ENCODE measurements at places on chromosomes 6 and 20.
A peak's percentile ranks its signal among the peaks of the same experiment; 100 is the strongest.

DNA sequence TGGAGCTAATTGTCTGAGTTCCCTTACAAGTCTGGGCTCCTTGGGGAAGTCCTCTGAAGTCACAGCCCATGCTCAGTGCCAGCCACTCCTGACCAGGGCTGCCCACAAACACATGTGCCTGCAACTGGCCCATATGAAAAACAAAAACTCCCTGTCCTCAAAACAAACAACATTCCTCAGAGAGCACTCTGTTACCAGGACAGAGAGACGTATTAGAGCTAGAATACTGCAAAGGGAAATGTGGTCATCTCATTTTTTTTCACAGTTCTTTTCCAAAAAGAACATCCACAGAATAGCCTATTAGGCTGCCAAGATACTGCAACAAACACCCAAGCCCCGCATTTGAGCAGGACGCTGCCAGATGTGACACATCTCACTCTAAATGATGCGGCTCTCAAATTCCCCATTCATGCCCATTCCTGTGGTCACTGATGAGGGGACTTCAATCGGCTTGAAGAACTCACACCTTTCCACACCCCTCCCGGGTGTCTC, 71.1 kb downstream of the SLC22A23 start:
- DNase-seq: peak; percentile 77

DNA sequence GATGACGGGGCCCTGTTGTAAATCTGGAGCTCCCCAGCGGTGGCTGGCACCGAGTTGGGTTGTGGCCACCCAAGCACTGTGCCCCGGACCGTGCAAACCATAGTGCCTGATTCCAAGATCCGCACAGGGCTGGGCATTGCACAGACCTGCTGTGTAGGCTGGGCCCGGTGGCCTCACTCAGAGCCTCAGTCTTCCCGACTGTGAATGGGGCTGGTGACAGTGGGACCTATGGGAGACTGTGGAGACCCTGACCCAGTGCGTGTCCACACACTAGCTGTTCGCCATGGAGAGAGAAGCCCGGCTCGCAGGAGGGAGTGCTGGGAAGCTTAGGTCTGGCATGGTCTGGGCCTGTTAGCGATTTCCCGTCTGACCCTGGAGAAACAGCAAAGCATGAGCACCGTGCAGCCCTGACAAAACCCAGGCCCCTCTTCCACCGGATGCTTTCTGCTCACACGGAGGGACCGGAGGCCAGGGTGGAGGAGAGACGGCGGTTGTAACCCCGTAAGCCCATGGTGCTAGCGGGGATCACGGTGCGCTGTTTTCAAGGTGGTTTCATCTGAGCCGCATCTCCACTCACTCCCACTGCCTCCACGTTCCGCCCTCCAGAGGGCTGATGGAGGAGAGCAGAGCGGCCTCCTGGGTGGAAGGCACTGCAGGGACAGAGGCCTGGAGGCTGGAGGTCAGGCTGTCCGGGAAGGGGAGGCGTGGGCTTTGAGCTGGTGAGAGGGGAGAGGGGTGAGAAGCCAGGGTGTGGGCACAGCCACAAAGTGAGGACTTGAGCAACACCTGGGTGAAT, 52.2 kb downstream of the SRC start:
- DNase-seq: no peak

DNA sequence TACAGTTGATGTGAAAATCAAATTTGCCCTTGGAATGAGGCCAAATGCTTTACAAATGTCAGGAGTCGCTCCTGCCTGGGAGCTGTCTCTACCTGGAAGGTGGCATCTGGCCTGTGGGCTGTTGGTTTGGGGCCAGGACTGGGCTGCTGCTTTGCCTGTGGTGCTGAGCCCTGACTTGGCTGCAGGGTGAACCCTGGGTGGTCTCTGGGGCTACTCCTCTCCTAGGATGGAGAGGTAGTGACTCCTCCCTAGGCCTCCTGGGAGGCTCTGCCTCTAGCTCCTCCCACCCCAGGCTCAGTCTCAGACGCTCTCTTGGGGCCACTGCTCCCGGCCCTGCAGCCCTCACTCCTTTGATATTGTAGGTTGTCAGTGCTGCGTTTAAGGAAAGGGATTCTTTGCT, 47.5 kb downstream of the EFCAB8 start:
- DNase-seq: no peak

DNA sequence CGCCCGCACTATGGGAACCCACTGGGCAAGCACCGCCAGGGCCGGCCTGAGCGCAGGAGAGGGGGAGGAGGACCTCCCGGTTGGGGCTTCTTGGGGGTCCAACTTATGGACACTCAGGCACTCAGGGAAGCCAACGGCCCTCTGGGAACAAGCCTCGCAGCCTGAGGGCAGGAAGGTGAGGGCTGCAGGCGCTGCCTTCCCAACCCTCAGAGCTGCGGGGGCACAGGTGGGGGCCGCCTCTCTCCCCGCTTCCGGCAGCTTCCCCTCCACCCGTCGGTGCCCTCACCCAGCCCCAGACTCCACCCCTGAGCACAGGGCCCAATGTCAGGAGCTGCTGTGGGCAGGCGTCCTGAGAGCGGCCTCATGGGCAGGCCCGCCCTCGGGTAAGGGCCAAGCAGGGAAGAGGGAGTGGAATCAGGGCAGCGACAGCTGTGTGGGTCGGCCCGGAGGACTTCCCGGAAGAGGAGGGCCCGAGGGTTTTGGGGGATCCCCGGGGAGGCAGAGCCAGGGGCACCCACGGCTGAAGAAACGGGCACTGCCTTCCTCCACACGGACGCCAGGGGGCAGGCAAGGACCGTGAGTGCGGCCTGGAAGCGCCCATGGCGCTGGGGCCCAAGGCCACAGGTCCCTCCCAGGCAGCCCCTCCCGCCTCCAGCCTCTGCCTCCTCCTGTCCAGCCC, 488 bp upstream of the PTK6 start:
- DNase-seq: peak; percentile 97

- no peak for DNase-seq
Measured at GRCh38 chr6:108793516-108794251, 54.5 kb upstream of the ARMC2 start.

GRCh38 chr6:148521586-148521985, 178.9 kb downstream of the SASH1 start:
- DNase-seq: no peak

DNA sequence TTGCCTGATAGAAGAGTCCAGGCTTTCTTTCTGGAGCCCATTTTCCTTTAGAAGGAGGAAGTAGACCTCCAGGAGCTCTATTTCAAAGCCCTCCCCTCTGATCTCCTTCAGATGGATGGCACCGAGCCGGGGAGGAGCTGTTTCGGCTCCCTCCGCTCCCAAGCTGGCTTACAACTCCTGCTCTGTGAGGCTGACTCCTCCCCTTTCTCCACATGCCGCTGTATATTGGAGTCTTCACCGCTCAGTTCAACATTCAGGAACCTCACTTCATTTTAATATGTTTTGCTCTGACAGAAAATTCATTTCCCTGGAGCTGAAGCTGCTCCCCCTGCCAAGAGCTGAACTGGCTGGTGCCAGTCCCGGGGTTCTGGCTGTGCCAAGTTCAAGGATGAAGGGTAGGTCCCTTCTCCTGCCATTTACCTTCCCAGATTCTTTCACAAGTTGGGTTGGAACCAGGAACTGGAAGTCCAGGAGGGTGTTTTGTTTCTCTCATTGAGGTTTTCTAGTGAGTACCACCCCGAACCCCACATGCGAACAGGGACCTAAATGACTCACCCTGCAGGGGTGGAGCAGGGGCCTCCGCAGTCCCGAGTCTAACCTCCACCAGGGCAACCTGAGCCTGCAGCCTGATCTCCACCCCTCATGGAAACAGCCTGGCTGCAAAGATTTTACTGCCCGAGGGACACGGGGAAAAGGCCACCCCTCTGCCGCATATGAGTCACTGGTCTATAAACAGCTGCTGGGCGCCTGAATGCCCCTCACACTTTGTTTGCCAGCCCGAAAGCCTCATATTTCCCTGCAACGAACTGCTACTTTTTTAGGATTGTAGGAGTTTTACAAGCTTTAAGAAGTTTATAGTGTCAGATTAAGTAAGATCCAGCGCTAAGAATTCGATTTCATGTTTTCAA, 68.6 kb upstream of the FOXA2 start:
- DNase-seq: no peak

- DNase-seq: peak; percentile 61
Measured at GRCh38 chr6:150072201-150072600, 3.3 kb upstream of the ULBP3 start.

Measured in AG08395 (cell line).